ENCODE measurements at places on chromosomes 1 and 21. TPM values are rescaled to one million over a fixed set of nuclear protein-coding genes. Genes with fewer than 3 reads are reported as not detected.

ANKRD35 gene
- 3.7 TPM for total RNA-seq

ITLN2 gene
- total RNA-seq, result 0.17 TPM

LCE1D gene
- total RNA-seq, result not detected

FBLIM1 gene
- total RNA-seq, result 18.6 TPM

PDE4DIP gene
- 131 TPM for total RNA-seq

RNASEL gene
- 18.3 TPM for total RNA-seq

DIO1 gene
- not detected for total RNA-seq

RIPPLY3 gene
- 0.39 TPM for total RNA-seq

DNA sequence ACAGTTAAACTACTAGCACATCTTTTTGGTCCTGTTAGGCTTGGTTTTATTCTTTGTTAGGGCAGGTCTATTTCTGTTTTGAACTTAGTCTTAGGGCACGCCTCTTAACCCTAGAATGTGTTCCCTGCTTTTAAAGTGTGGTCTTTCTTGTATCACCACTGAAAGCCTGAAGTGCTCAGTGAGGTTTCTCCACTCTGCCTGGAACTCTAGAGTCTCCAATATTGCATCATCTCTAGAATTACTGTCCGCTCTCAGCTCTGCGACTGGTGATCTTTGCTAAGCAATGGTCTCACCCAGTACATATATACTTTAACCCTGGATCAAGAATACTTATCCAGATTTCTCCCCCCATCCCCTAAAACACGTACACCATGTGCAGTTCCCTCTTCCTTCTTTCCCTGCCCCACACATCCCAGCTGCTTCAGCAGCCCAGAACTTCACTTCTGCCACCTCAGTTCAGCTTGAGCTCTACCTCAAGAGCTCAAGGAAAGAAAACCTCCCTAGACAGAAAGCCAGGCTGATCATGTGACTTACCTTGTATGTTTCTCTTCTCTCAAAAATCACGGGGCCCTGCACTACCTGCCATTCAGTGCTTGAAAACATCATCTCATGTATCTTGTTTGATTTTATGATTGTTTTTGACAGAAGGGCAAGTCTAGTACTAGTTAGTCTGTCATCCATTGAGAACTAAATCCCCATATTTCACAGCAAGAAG lies 59.9 kb downstream of the TENT5C start:
- H3K36me3 ChIP-seq, result no peaks in the 10 kb centered on the region
- H3K4me3 ChIP-seq, result no peak overlapping the region
- no peaks in the 10 kb centered on the region for H3K4me1 ChIP-seq
- no peak overlapping the region for H3K27ac ChIP-seq
- no peak for DNase-seq
- no peaks in the 10 kb centered on the region for H3K27me3 ChIP-seq

DNA sequence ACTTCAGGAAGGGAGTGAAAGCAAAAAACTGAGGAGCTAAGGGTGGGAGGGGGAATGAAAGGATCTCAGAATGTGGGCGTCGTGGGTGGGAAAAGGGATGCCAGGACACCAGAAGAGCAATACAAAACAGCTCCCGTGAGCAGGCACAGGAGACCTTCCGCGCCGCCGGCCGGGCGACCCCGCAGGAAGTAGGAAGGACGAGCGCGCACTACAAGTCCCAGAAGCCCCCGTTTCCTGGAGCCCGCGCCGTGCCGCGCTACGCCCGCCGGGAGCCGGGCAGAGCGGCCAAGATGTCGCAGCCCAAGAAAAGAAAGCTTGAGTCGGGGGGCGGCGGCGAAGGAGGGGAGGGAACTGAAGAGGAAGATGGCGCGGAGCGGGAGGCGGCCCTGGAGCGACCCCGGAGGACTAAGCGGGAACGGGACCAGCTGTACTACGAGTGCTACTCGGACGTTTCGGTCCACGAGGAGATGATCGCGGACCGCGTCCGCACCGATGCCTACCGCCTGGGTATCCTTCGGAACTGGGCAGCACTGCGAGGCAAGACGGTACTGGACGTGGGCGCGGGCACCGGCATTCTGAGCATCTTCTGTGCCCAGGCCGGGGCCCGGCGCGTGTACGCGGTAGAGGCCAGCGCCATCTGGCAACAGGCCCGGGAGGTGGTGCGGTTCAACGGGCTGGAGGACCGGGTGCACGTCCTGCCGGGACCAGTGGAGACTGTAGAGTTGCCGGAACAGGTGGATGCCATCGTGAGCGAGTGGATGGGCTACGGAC lies at the start of gene PRMT6:
TSS of gene PRMT6 (plus strand) at position 249 of the 771 bp plus-strand sequence. CDS start at position 291, 42 bp downstream.
- peaks cover 3% of the 10 kb centered on the region for H3K36me3 ChIP-seq
- DNase-seq, result peak; percentile 78
- no peaks in the 10 kb centered on the region for H3K27me3 ChIP-seq

DNA sequence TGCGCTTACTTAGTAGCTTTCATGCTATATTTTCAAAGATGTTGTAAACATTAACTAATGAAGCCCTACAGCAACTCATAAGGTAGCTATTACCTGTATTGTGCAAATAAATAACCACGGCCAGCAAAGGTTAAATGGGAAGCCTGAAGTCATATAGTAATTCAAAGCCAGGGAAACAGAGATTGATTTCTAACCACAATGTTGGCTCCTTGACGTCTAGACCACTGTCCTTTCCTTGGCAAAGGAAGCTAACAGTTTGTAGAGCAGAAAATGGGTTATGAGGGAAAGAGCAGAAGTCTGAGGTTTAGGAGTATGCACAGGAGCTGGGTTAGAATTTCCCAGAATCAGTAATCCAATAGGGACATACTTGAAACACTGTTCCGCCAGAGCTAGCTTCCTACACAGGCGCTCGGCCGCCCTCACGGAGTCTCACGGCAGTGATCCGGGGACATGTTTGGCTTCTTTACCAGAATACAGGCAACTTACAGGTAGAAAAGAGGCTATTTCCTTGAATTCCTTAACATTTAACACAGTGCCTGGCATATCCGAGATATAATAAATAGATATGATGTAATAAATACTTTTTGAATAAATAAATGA lies 298.8 kb upstream of the LYPLAL1 start:
- H3K4me1 ChIP-seq, result no peaks in the 10 kb centered on the region
- H3K27me3 ChIP-seq, result no peaks in the 10 kb centered on the region
- no peak overlapping the region for H3K27ac ChIP-seq
- no peak for DNase-seq
- H3K36me3 ChIP-seq, result no peaks in the 10 kb centered on the region
- no peak overlapping the region for H3K4me3 ChIP-seq

- H3K4me1 ChIP-seq, result no peaks in the 10 kb centered on the region
- H3K4me3 ChIP-seq, result no peak overlapping the region
- H3K27ac ChIP-seq, result no peak overlapping the region
- H3K36me3 ChIP-seq, result no peaks in the 10 kb centered on the region
- no peak for DNase-seq
- H3K27me3 ChIP-seq, result no peaks in the 10 kb centered on the region
Observed at GRCh38 chr1:241202401-241202800, 154.6 kb downstream of the RGS7 start.

DNA sequence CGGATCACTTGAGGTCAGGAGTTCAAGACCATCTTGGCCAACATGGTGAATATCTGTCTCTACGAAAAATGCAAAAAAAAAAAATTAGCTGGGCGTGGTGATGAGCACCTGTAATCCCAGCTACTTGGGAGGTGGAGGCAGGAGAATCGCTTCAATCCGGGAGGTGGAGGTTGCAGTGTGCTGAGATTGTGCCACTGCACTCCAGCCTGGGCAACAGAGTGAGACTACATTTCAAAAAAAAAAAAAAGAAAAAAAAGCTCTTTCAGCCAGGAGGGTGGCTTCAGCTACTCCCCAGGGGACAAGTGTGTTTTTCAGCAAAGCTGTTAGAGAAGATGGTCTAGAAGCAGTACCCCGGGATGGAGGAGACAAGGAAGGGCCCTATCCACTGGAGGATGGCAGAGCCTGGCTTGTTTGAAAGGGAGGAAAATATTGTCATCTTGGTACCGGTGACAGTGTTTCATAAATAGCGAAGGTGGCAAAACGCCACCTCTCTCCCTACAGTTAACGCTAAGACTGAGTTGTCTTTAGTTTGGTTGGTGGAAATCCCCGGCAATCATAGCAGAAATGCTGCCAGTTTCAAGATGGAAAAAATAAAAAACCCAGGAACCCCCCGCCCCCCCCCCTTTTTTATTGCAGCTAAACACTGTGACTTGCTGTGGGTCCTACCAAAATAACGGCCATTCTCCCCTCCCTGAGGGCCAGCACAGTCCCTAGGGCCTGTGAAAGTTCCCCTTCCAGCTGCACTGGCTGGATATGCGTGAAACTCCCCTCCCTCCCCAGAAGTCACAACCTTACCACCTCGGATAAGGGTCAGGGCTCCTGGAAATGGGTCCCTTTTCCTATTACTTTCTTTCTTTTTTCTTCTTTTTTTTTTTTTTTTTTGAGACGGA lies 3.5 kb downstream of the PIK3CD start:
- H3K36me3 ChIP-seq, result no peaks in the 10 kb centered on the region
- no peak overlapping the region for H3K4me3 ChIP-seq
- H3K27ac ChIP-seq, result no peak overlapping the region
- DNase-seq, result no peak
- peaks cover 12% of the 10 kb centered on the region for H3K4me1 ChIP-seq

DNA sequence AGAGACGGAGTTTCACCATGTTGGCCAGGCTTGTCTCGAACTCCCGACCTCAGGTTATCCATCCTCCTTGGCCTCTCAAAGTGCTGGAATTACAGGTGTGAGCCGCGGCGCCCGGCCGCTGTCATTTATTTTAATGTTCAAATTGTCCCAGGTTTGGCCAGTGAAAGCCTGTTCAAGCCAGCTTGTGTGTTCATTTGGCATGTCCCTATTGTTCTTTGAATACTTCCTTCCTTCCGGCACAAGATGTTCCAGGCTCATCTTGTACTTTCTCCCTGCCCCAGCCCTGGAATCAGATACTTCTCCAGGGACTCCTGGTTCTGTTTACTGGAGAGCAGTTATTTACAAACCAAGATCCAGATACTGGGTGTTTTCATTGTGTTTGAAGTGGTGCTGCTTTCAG lies 37.0 kb downstream of the ZBTB8B start:
- H3K27ac ChIP-seq, result no peak overlapping the region
- no peaks in the 10 kb centered on the region for H3K36me3 ChIP-seq
- no peaks in the 10 kb centered on the region for H3K27me3 ChIP-seq

DNA sequence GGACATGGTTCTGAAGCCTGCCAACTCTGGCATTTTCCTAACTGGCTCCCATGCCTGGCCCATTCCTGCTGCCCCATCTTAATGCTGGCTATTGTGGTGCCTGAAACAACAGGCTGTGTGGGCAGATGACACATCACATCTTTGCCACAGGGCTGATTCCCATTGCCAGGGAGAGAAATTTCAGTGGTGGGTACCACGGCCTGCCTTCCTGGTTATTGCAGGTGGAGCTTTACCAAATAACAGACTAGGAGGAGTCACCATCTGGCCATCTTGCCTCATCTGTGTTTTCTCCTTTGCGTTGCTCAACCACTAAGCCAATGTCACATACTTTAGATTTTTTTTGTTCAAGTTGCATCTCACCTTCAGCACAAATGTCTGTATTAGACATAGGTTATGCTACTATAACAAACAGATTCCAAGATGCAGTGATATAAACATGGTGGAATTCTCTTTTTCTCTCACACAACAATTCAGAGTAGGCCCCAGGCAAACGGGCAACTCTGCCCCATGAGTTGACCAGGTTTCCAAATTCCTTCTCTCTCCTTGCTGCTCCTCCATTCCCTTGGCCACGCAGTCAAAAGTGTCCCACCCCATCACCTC lies 14.1 kb downstream of the CDA start:
- no peak overlapping the region for H3K27ac ChIP-seq
- no peak for DNase-seq
- H3K4me3 ChIP-seq, result no peak overlapping the region
- H3K27me3 ChIP-seq, result no peaks in the 10 kb centered on the region

GRCh38 chr21:44525391-44526095 lies 14.5 kb downstream of the KRTAP10-1 start:
- no peak for DNase-seq
- H3K4me1 ChIP-seq, result no peaks in the 10 kb centered on the region
- H3K36me3 ChIP-seq, result no peaks in the 10 kb centered on the region
- H3K27ac ChIP-seq, result no peak overlapping the region
- H3K27me3 ChIP-seq, result no peaks in the 10 kb centered on the region

DNA sequence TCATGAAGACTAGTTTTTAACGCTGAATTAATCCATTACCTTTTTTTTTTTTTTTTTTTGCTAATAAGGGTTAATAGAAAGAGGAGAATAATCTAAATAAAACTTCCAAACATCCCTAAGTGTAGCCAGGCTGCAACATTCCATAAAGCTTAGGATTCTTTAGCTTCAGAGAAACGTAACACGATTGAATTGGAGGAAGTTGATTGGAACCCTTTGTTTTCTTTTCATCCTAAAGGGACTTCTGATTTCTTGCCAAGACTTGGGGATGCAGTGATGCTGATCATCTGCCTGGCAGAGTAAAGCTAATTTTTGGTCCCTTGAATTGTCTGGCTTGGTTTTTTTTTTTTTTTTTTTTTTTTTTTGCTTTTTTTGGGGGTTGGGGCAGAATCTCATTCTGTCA lies 142.9 kb downstream of the VPS13D start:
- H3K27me3 ChIP-seq, result no peaks in the 10 kb centered on the region
- H3K27ac ChIP-seq, result no peak overlapping the region
- peak; percentile 40 for DNase-seq

- no peak for DNase-seq
- H3K27me3 ChIP-seq, result peaks cover 2% of the 10 kb centered on the region
- H3K36me3 ChIP-seq, result no peaks in the 10 kb centered on the region
Observed at GRCh38 chr1:47582891-47583608, 145.2 kb downstream of the FOXD2 start.

GRCh38 chr1:174795806-174796205 lies 203.9 kb upstream of the CACYBP start:
- no peak overlapping the region for H3K27ac ChIP-seq
- DNase-seq, result no peak
- H3K4me1 ChIP-seq, result no peaks in the 10 kb centered on the region
- no peaks in the 10 kb centered on the region for H3K27me3 ChIP-seq
- no peak overlapping the region for H3K4me3 ChIP-seq

DNA sequence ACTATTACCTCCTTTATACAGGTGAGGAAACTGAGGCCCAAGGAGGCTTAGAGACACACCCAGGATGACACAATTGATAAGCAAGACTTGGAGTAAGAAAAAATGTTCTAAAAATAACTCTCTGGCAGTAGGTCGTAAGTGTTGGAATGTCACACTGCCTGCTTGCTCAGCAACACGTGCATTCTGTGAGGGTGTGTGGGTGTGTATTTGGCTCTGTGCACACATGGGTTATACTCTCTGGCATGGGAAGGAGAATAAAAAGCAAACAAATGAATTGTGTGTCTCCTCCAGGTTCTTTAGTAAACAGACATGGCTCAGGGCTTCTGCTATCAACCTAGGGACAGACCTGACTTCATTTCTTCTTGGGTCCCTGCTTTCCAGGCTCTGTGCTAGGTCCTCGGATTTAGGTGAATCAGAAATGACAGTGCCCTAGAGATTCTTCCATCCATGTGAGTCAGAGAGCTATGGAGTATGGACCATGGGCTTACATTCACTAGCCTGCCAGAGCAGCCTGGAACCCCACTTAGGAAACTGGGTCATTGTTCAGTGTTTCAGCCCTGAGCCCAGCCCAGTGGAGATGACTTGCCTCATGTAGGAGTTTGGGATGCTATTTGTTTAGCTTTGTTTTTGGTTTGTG lies 72.4 kb downstream of the ELAVL4 start:
- peaks cover 5% of the 10 kb centered on the region for H3K4me1 ChIP-seq
- H3K27me3 ChIP-seq, result no peaks in the 10 kb centered on the region
- H3K27ac ChIP-seq, result no peak overlapping the region
- no peaks in the 10 kb centered on the region for H3K36me3 ChIP-seq
- no peak for DNase-seq

Measured in spinal cord (tissue), 10 donors.